ENCODE measurements at places on chromosomes 3 and 15.

GRCh38 chr3:55939287-55939686 is 452.2 kb upstream of the WNT5A start:
- no peak for DNase-seq

- DNase-seq: no peak
These were observed 4.8 kb downstream of the IQSEC1 start for GRCh38 chr3:13068269-13069010.

DNA sequence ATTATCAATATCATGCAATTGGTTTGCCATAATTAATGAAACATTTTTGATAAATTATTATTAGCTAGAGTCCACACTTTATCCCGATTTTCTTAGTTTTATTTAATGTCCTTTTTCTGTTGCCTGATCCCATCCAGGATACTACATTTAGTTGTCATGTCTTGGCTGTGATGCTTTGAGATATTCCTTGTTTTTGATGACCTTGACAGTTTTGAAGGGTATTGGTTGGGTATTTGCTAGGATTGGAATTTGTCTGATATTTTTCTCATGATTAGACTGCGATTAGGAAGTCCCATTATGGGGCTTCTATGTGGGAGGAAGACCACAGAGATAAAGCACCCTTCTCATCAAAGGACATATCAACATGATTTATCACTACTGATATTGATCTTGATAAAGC is 43.0 kb downstream of the CGNL1 start:
- DNase-seq: no peak

GRCh38 chr3:179943117-179943880 is 93.4 kb downstream of the PEX5L start:
- no peak for DNase-seq

- DNase-seq: no peak
These were observed 10.2 kb downstream of the IGDCC4 start for GRCh38 chr15:65412556-65412955.

GRCh38 chr3:140863580-140864009 is 78.0 kb upstream of the SLC25A36 start:
- DNase-seq: peak; percentile 72

DNA sequence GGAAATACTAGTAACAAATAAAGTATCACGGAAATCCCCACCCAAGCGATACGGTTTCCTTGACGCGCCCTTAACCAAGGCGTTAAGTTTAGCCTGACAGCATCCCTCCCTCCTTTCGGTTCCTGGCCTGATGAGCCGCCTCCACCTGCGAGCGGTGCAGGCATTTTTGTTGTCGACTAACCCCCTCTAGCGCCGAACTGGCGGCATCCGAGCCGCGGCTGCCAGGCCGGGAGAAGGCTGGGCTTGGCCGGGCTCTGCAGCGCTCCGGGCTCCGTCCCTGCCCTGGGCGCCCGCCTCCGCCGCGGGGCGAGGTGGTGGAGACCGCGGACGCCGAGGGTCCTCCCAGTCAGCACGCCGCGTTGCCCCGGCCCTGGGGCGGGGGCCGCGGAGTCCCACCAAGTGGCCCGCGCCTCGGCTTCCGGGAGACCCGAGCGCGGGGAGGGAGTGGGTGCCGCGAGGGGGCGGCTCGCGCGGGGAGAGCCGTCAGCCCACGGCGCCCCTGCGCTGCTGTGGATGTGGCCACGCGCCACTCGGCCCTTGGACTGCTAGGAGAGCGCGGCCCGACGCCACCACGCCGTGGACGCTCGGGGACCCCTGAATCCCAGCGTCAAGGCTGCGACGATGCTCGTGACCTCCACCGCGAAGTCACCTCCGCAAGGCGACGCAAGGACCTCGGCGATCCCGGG is 1.1 kb upstream of the EPHA6 start:
- DNase-seq: peak; percentile 80

GRCh38 chr3:120170223-120170622 is 76.0 kb upstream of the GSK3B start:
- DNase-seq: no peak

- DNase-seq: peak; percentile 28
These were observed 230.0 kb upstream of the LYSMD4 start for GRCh38 chr15:99963096-99963825.

GRCh38 chr3:102091358-102091757 is 242.0 kb downstream of the NFKBIZ start:
- DNase-seq: no peak

DNA sequence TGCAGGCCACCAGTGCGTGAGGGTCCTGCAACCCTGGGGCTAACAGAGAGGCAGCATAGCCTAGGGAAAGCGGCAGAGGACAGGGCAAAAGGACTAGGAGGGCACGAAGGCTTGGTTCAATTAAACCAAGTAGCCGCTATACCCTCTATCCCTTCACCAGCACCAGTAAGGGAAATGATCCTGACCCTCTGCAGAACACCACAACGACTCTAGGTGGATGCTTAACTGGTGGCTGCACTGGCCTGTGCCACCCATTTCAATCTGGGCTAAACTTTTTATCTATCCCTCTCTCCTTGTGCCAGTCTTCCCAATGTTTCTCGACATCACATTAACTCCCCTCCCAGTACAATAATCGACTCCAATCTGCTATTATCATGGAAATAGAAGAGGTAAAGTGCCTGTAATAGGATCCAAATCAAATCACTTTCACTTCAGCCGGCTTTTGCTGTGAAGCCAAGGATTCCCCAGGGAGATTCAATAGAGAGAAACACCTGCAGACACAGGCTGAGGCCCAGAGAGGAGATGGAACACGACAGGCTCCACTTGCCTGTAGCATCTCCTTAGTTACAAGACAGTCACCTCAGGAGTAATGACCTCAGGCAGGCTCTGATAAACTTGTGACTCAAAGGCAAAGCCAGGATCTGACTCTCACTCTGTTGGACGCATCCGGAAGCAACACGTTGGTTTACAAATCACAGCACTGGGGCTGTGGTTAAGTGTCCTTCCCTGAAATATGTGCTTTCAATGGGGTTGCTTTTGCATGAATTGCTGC is 791.6 kb upstream of the ARRDC4 start:
- DNase-seq: no peak

GRCh38 chr3:128567705-128568356 is 74.8 kb upstream of the GATA2 start:
- no peak for DNase-seq

GRCh38 chr3:123193448-123194101 is 8.2 kb upstream of the SEC22A start:
- DNase-seq: no peak

DNA sequence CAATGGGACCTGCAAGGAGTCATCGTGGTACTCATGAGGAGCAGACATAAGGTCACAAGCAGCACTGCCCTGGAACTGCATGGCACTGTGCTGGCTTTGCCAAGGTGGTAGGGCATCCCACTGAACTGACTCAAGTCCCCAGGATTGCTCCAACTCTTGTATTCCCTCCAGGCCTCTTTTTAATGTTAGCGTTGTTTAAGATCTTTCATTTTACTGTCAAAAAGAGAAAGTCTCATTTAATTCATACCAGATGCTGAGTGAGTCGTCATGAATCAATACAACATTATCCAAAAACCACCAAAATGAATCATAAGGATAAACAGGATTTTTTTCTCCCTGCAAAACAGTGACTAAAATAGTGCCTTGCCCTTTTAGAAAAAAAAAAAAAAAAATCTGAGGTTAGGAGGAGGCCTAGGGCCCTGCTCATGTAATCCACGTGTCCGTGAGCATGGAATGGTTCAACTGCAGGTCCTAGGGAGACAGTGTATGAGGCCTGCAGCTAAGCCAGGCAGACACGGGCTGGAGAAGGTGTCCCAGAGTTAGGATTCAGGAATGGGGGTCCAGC is 36.7 kb upstream of the BLM start:
- no peak for DNase-seq

DNA sequence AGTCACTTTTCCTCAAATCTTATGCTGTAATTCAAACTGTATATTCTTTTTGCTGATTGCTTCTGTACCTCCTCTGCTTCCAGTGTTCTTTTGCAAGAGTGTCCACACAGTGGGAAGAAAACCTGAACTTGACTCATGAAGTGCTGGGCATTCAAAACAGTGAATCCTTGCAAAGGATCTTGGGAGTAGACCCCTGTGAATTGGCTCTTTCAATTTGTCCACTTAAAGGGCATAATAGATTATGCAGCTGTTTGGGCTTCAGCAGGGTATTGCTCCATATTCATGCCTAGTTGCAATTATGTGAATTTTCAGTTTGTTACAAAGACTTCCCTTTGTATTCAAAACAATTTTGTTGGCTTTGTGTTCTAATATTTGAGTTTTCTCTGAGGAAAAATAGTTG is 11.4 kb downstream of the ZFAND6 start:
- DNase-seq: no peak

- peak; percentile 82 for DNase-seq
These were observed 143.2 kb upstream of the UMPS start for GRCh38 chr3:124587053-124587408.

DNA sequence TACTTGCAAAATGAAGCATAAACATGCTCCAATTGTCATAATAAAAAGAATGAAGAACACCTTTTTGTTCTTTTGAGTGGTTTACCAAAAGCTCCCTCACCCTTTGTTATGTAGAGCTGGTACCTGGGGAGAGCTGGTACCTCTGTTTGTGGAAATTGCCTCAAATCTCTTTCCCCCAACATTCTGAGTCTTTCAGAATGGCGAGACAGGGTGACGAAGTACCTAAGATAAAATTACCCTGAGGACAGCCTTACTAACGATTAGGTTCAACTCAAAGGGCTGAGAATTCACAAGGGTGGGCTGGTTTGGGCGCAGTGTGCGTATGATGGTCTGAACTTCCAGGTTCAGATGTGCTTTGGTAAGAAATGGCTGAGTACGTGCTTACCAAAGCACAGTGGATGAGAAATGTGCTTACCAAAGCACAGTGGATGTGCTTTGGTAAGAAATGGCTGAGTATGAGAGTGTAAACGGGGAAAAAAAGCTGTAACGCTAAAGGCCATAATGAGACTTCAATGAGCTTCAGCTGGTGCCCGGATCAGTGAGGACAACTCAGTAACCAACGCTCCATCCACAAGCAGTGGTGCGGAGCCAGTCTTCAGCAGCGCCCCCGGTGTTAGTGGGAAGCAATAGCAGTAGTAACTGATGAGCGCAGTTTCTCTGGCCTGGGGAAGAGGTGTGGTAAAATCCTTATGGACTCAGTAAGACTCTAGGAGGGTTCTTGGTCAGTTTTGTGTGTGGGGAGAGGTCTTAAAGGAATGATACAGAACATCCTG is 72.3 kb upstream of the LRIG1 start:
- peak; percentile 18 for DNase-seq

DNA sequence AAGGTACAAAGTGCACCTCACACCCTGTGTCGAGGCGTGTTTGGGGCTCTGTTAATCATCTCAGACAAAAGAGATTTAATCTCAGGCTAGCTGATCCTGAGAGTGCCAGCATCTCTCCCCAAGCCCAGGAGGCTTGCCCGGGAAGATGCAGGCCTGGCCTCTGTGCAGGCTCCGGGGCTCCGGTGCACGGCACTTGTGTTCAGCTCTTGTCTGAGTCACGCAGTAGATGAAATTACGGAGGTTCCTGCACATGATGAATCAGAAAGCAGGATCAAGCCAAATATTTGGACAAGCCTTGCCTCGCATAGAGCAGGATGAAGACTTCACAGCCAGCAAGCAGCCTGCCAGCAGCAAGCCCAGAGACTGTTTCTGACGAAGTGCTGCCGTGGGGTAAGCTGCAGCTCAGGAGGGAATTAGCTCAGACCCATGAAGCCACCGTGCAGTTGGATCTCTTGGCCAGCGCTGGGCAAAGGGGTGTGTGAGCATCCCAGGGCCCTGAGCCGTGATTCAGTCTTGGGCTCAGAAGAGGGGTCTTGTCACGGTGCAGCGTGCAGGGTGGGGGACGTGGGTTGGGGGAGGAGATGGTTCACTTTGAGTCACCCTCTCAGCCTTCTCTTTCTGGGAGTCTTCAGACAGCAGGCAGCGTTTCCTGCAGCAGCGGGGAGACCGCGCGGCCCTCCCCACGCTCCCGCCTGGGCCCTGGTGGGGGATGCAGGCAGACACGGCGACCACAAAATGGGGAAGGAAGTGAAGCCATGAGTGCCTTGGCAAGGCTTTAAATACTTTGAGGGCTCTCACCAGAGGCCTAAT is 89.2 kb upstream of the MEF2A start:
- peak; percentile 25 for DNase-seq

- DNase-seq: no peak
These were observed 44.0 kb downstream of the CHSY1 start for GRCh38 chr15:101207867-101208288.

DNA sequence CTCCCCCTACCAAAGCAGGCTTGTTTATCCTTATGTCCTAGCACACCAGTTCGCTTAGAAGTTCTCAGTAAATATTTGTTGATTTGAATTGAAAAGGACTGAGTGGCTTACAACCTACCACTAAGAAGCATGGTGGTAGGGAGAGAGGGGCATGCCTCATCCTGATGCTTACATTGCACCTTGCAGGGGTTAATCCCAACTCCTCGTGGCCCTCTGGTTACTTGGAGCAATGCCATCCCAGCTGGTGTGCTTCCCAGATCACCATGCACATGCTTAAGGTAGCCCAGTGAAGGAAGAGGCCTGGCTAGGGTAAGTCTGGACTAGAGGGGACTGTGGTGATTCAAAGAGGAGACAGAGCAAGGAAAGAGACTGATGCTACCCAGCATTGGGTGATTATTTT is 253.3 kb downstream of the CLSTN2 start:
- peak; percentile 88 for DNase-seq

GRCh38 chr15:89367485-89368451 is 33.1 kb upstream of the POLG start:
- no peak for DNase-seq
